ENCODE measurements at places on chromosomes 13 and 19. TPM values are rescaled to one million over a fixed set of nuclear protein-coding genes. Genes with fewer than 3 reads are reported as not detected.
A peak's percentile ranks its signal among the peaks of the same experiment; 100 is the strongest.

DNA sequence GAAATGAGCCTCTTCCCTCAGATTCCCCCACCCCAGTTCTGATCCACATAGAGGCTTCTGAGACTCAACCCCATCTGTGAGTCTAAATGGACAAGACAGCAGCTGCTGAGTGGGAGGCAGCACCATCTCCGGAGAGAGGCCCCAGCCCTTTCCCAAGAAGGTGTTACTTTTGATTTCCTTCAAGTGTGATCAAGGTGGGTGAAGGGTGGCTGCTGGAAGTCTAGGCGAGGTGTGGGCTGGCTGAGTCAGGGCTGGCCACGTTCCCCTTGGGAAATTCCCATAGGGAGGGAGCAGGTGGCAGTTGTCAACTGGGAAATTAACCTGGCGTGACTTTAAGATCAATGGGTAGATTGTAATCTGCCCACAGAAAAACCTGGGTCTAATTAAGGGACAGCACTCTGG lies 148.0 kb downstream of the FOXO1 start:
- H3K36me3 ChIP-seq: no peaks in the 10 kb centered on the region
- DNase-seq: no peak
- no peaks in the 10 kb centered on the region for H3K27me3 ChIP-seq
- no peak overlapping the region for H3K4me3 ChIP-seq

GRCh38 chr19:15300533-15301197 lies 31.7 kb downstream of the BRD4 start:
- H3K27me3 ChIP-seq: no peaks in the 10 kb centered on the region
- DNase-seq: no peak

- H3K4me1 ChIP-seq: no peaks in the 10 kb centered on the region
- peak; percentile 93 for DNase-seq
- H3K36me3 ChIP-seq: no peaks in the 10 kb centered on the region
- no peaks in the 10 kb centered on the region for H3K27me3 ChIP-seq
Measured at GRCh38 chr13:27362064-27362751, 62.2 kb upstream of the GTF3A start.

DNA sequence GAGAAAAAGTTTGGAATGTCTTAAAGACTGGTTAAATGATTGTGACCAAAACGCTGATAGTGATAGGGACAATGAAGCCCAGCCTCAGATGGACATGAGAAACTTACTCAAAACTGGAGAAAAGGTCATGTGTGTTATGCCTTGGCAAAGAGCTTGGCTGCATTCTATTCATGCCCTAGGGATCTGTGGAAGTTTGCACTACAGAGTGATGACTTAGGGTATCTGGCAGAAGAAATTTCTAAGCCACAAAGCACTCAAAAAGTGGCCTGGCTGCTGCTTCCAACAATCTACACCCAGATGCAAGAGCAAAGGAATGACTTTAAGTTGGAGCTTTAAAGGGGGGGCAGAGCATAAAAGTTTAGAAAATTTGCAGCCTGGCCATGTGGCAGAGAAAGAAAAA lies 521.3 kb downstream of the UQCRFS1 start:
- no peak for DNase-seq
- no peaks in the 10 kb centered on the region for H3K27me3 ChIP-seq
- H3K36me3 ChIP-seq: no peaks in the 10 kb centered on the region
- H3K4me3 ChIP-seq: no peak overlapping the region
- no peaks in the 10 kb centered on the region for H3K4me1 ChIP-seq
- H3K27ac ChIP-seq: no peak overlapping the region

ATP8B3 gene
- 1.4 TPM for total RNA-seq

GRCh38 chr13:30362869-30363268 lies 55.5 kb upstream of the KATNAL1 start:
- H3K36me3 ChIP-seq: no peaks in the 10 kb centered on the region
- H3K27me3 ChIP-seq: no peaks in the 10 kb centered on the region

FAM124A gene
- 0.60 TPM for total RNA-seq

HCST gene
- 0.97 TPM for total RNA-seq

POSTN gene
- total RNA-seq: 178 TPM

- H3K4me1 ChIP-seq: no peaks in the 10 kb centered on the region
- DNase-seq: no peak
- H3K27ac ChIP-seq: no peak overlapping the region
Measured at GRCh38 chr19:3534375-3535234, 4.4 kb upstream of the TEKTIP1 start.

PSG1 gene
- 0.07 TPM for total RNA-seq

SLC25A42 gene
- 13.8 TPM for total RNA-seq

DNA sequence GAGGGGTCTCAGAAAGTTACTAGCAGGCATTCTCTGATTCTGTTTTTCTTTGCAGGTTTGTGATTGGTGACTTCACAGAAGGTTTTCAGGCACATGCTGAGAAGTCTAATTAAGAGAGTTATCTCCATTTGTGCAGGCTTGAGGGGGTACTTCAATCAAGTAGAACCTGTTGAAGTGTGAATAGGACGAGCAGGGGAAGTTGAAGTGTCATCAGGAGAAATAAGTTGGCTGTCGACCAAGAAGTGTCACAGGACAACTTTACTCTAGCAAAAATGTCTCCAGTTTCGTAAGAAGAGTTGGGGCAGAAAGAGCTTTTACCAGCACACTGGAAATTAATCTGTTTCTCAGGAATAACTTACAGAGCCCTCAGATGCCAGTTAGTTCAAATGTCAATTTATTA lies 576.5 kb upstream of the SLITRK5 start:
- H3K27ac ChIP-seq: no peak overlapping the region
- no peaks in the 10 kb centered on the region for H3K27me3 ChIP-seq

- peak overlapping the region; percentile 86 for H3K27ac ChIP-seq
- no peak overlapping the region for H3K4me3 ChIP-seq
- H3K27me3 ChIP-seq: no peaks in the 10 kb centered on the region
- H3K4me1 ChIP-seq: no peaks in the 10 kb centered on the region
- H3K36me3 ChIP-seq: no peaks in the 10 kb centered on the region
Measured at GRCh38 chr19:13208672-13209483, 58.7 kb downstream of the IER2 start.

GRCh38 chr13:37651891-37652290 lies 53.3 kb upstream of the POSTN start:
- H3K4me1 ChIP-seq: peaks cover 2% of the 10 kb centered on the region
- H3K27me3 ChIP-seq: no peaks in the 10 kb centered on the region
- DNase-seq: no peak

KASH5 gene
- not detected for total RNA-seq

- H3K36me3 ChIP-seq: no peaks in the 10 kb centered on the region
- no peak for DNase-seq
- H3K4me1 ChIP-seq: peaks cover 10% of the 10 kb centered on the region
- no peaks in the 10 kb centered on the region for H3K27me3 ChIP-seq
Measured at GRCh38 chr19:18577365-18577914, 5.8 kb downstream of the UBA52 start.

- DNase-seq: no peak
- H3K4me1 ChIP-seq: no peaks in the 10 kb centered on the region
- no peaks in the 10 kb centered on the region for H3K27me3 ChIP-seq
Measured at GRCh38 chr13:62910541-62911060, 1495.0 kb upstream of the PCDH20 start.

DNA sequence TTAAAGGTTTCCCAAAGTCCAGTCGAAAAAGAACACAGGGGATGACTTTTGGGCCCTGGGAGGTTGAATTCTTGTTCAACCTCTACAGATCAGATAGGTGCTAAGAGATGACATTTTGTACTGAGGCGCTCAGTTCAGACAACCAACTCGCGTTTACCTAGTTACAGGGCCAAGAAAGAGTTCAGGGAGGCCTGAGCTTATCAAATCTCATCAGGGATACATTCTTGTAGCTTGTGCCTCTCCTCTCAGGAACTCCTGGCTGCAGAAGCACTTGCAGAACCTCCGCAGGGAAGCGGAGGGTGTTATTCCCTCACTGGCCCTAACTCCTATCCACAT lies 825 bp downstream of the ZNF776 start:
- DNase-seq: no peak
- peak overlapping the region; percentile 61 for H3K4me3 ChIP-seq
- no peaks in the 10 kb centered on the region for H3K27me3 ChIP-seq
- peaks cover 5% of the 10 kb centered on the region for H3K36me3 ChIP-seq

All from hepatocyte (in vitro differentiated cells).